ENCODE measurements at places on chromosomes 11 and 22.
A peak's percentile ranks its signal among the peaks of the same experiment; 100 is the strongest.

- no peak for DNase-seq
Observed at GRCh38 chr22:27245056-27245455, 556.5 kb downstream of the MN1 start.

GRCh38 chr11:22558664-22559063 lies 67.0 kb downstream of the FANCF start:
- peak; percentile 7 for DNase-seq

DNA sequence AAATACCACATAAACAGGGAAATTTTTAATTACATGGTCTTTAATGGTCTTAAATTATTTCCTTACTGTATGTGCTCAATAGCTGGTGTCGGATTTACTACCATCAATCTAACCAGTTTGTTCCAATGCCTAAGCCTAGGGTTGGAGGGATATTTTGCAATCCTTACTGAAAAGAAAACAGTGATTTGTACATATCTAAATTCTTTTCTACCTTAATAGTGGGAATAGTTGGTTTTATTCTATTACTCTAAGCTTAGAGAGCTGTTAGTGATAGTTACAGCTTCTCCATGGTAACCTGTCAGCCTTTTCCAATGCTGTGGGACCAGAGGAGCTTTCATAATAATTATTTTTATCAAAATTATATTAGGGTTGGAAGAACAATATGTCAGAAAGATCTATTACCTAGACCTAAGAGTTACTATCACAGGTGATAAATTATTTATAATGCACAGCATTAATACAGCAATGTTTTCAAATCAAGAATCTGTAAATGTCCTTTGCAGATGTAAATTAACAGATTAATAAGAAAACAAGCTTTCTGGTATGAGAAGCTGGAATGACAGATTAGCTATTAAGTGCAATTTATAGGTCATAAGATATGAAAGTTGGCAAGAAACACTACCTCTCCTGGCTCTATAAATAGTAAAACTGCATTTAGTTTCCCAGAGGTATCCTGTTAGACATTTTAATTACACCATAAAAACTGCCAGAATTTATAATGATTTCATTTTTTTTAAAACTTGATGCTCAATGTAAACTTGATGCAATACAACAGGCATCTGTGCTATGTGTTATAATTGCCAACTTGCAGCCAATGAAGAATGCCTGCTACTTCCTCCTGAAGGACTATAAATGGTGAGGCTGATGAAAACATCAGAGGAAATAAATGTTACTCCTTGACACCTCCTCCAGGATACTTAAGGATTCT lies 262.0 kb upstream of the PITPNB start:
- peak; percentile 25 for DNase-seq

DNA sequence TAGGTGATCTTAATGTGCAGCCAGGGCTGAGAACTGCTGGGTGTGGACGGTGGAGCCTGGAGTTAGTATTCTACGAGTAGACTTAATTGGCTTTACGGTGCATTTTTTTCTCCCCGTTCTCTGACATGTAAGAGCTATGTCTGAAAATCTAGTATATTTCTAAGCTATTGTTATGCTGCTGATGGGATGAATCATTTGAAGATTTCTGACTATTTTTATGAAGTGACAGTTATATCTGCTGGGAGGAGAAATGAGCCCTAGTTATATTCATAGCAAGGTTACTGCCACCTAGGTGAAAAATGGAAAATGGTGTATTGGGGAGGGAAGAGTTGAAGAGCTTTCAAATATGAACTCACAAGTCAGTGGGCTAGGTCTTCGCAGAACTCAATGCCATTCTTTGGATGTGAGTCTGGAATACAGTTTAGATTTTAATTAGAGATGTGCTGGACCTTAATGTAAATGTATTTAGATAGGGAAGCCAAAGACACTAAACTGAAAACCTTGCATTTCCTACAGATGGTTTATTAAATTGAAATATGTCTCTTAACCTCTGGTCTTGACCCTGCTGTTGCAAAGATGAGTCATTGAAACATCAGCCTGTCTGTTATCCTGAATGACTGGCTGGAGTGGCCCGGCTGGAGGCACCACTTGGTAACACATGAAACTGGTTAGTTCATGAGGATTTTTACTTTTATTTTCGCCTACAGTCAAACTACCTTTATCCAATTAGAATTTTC lies 293.7 kb downstream of the DDX10 start:
- peak; percentile 89 for DNase-seq

DNA sequence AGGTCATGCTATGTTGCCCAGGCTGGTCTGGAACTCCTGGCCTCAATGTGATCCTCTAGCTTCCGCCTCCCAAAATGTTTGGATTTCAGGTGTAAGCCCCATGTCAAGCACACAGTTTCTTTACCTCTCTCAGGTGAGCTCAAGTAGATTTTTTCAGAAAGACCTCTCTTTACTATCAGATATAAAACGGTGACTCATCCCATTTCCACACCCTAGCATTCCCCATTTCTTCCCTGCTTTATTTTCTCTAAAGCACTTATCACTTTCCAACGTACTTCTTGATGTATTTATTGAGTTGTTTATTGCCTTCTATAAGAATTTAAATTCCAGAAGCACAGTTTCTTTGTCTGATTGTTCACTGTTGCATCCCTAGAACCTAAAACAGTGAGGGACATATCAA lies 3.7 kb downstream of the TSG101 start:
- DNase-seq = no peak

- no peak for DNase-seq
Observed at GRCh38 chr22:50473088-50473487, 1.7 kb downstream of the SBF1 start.

DNA sequence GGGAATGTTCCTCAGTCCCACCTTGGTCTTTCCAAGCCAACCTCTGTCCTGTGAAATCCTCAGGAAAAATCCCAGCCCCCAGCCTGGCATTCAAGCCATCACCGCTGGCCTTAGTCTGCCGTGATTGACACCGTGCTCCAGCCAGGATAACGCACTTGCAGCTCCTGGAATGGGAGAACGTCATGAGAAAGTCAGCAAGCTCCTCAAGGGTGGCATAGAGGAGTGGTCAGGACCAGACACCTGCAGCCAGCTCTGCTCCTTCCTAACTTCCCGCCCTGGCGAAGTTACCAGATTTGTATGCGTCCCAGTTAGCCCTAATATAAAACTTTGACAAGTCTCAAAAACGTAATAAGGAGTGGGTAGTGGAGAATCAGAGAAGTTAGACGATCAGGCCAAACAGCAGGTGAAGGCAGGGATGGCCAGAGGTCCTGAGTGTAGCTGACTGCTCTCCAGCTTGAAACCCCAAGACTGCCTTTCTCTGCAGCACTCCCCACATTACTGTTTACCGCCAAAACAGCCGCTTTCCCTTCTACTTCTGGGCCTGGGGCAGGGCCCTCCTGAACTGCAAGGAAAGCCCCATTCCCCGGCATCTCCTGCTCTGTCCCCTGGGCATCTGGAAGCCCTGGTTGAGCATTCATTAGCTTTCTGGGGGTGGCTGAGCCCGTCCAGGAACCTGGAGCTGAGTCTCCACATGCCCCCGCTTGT lies 1.3 kb upstream of the DKK3 start:
- DNase-seq = no peak

DNA sequence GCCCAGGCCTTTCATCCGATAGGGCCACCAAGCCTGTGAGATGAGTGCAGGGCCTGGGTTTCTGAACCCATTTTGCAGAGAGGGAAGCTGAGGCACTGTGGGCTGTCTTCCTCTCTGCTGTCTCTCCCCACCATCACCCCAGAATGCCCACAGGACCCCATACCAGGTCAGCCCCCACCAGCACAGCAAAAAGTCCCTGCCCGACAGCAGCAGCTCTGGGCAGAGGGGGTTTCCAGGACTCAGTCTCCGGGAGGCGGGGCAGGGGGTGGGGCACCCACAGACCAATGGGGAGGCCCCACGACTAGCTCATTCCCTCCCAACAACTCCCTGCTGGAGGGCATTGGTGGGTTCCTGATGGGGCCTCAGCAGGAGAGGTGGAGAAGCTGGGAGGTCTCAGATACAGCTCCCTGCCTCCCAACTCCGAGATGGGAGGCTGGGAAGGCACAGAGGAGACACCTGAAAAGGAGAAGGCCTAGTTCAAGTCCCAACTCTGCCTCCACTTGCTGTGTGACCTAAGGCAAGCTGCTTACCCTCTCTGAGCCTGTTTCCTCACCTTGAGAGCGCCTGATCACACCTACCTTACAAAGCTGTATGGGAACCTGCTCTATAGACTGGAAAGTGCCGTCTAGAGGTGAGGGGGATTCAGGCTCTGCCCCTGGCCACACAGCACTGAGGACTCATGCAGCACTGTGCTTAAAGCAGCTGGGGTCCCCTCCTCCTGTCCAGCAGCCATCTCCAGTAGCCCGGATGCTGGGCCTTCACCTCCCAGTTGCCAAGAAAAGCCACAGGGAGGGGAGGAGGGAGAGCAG lies 3.5 kb downstream of the CBX7 start:
- DNase-seq = no peak

DNA sequence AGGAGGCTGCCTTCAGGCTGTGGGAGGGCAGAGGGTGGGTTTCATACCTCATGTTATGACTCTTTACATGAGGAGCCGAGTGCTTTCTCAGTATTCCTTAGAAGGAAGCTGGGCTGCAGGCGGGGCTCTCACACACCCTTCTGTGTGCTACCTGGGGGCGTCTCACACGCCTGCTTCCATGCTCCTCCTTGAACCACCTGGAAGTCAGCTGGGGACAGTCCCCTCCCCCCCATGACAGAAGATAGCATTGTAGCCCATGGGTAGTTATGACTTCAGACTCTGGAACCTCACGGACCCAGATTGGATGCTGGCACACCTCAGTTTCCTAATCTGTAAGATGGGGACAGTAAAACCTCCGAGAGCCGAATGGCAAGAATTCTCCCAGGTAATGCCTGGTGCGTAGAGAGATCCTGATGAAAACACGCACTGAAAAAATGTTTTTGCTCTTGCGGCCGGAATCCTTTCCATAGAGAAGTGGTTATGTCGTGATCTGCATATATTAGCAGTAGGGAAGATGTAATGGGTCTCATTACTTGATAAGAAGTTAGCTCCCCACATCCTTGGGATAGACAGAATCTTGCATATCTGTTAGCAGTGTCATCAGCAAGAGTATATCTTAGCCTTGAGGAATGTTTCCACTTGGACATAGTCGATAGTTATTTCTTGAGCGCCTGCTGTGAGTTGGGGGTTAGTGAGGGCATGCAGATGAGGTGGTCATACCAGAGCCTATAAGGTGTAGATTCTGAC lies 4.9 kb downstream of the DAGLA start:
- DNase-seq = no peak

- DNase-seq = peak; percentile 38
Observed at GRCh38 chr11:92180664-92181251, 43.9 kb upstream of the FAT3 start.

GRCh38 chr22:34004058-34004457 lies 83.8 kb upstream of the LARGE1 start:
- no peak for DNase-seq

DNA sequence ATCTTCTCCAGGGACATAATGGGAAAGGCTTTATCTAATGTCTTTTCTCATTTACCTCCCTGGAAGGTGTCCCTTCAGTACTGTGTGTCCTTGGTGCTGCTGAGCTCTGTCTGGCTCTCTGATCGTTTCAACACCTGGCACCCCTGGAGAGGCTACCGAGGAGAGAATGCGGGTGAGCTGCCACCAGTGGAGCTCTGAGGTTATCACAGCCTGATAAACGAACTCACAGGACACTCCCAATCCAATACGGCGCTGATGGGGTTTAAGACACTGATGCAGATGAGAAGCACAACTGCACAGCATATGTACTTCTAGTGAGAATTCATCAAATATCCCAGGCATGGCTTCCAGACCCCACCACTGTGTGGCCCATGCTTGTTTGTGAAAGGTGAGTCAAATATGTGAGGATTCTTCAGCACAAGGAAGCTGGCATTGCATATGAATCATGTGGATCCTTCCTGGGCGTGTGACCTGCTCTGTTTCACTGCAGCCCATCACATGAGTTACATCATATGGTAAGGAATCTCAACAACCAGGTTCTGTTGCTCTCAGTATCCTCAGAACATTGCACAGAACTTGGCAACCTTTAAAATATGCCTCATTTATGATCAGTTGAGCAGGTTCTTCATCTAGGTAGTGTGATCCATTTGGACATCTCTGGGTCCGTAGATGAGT lies 34.8 kb upstream of the VWA5A start:
- DNase-seq = no peak

DNA sequence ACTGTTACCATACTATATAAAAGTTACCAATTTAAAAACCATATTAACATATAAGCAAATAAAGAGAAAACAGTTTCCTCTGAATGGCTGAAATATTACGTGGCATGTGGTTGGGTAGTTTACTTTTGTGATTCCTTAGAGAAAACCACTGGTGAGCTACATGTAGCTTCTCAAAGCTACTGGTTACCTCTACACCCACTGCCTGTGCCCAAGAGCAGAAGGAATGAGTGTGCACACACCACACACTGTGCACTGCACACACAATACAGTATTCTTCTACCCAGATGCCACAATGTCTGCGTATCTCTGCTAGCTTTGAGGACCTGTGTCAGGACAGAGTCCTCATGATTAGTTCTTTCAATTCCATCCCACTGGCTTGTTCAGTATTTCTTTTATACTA lies 25.5 kb upstream of the YPEL1 start:
- peak; percentile 46 for DNase-seq

- DNase-seq = peak; percentile 80
Observed at GRCh38 chr22:41563051-41563711, 2.4 kb downstream of the CSDC2 start.
